ENCODE measurements at places on chromosomes 6 and 20.

DNA sequence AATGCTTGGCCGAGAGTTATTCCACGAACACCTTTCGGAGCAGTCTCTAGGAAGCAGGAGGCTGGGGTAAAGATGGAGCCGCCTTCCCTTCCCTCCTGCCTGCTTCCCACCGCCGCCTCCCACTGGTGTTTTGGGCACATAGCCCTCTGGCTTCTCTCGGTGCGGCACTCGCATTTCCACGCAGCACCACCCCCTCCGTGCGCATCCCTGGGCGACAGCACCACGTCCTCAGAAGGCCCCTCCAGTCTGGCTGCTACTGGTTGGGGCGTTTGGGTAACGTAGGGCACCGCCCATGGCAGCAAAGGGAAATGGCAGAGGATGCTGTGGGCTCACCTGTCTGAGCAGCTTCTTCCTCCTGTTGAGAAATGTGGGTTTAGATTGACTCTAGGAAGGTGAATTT, 2.4 kb downstream of the COL20A1 start:
- DNase-seq = no peak

- no peak for DNase-seq
These were observed 1162.2 kb upstream of the GJE1 start for GRCh38 chr6:140970485-140970884.

- no peak for DNase-seq
These were observed 6.0 kb upstream of the HSF2 start for GRCh38 chr6:122393351-122393896.

DNA sequence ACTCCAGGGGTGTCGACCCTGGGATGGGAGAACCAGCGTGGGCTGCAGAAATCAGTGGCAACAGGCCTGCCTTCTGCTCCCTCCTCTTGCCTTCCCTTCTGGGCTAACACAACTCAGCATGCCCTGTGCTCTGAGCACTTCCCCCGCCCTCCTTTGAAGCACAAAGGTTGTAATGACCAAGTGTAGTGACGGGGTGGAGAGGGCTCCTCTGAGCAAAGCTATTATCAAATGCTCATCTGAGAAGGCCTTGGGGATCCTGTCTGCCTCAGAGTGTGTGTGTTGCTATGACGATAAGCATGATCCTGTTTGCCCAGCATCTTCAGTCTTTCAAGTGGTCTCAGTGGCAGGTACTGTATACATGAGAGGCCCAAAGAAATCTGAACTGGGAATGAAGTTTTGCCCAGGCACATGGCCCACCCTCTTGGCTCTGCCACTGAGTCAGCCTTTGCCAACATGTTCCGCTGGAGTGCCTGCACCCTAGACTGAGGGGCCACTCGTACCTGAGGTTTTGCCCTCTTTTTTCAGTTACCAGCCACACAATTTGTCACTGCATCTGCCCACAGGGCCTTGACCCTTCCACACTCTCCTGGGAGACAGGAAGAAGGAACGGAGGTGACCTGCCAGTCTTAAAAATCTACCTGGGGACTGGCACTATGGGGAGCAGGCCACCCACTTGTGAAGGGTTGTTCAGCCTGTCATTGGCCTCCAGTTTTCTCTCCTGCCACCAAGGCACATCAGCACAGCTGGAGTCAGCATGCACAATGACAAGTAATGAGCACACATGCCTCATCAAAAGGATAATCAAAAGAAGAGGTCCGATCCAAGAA, 74.5 kb downstream of the GFOD1 start:
- DNase-seq = no peak

DNA sequence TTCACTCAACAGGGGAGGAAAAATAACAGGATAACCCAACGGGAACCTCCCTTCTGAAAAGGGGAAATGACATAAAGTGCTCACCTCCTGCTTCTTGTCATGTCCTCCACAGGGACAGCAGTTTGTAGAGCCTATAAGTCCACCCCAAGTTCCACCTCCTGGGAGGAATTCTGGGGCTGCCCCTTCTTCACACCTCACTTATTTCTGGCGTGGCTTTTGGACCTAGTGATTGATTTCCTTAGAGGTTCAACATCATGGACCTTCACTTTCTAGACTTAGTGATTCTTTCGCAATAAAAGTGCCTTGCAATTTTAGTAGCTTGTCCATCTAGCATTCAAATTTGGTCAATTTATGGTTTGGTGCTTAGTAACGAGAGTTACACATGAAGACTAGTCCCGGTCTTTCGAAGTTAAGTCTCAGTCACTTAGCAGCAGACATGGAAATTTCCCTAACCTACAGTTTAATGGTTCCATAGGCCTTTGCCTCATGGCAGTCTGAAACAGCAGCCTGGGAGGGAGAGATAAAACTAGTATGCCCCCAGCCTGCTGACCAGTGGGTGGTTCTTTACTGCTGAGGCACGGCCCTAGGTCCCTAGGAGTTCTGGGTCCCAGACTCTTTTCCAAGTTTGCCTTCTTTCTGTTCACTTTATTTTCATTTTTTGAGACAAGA, 59.2 kb upstream of the CDKAL1 start:
- DNase-seq = no peak

All from urothelium cell line (cell line).